MG63 (cell line): ENCODE measurements at places on chromosomes 3 and 15. TPM values are rescaled to one million over a fixed set of nuclear protein-coding genes. Genes with fewer than 3 reads are reported as not detected.

Gene SUSD5
- 4.2 and 5.4 TPM in 2 replicates for total RNA-seq

GRCh38 chr3:62084558-62084957 is 288.8 kb downstream of the FEZF2 start:
- DNase-seq, result no peak

Gene THUMPD3
- 31.3 and 101 TPM in 2 replicates for total RNA-seq

Gene FOXB1
- not detected in 2 replicates for total RNA-seq

DNA sequence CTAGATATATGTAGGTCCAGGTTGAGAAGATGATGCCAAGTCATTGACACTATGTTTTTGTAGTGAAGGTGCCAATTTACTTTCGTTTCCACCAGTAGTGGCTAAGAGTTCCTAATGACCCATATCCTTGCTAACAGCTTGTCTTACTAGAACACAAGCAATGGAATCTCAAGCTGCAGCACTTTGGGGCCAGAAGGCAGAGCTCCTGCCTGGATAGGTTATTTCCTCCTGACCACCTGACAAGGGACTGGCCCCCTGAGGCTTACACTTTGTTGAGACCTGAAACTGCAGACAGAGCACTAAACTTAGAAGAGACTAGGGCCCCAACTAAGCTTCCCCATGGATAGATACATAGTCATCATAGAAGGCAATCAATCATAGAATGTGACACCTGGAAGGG is 11.7 kb downstream of the ONECUT1 start:
- no peak for DNase-seq

GRCh38 chr3:154898443-154898842 is 181.7 kb upstream of the MME start:
- no peak for DNase-seq

Gene SPSB4
- total RNA-seq, result 0.23 and 1.2 TPM in 2 replicates

DNA sequence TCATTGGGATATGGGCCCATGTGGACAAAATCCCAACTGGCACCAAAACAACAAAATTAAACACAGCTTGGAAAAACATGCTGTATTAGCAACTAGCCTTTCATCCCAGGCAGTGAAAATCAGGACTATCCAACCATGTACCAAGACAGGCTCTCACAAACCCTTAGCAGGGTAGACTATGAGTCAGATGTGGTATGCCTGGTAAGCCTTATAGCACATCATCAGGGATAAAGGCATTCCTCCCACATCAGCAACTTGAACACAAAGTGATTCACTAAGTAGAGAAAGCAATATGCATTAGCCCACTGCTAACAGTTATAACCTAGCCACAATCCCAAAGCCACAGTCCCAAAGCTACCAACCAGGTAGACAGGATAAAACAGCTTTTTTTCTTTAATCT is 8.0 kb downstream of the CEP152 start:
- peak; percentile 57 for DNase-seq

DNA sequence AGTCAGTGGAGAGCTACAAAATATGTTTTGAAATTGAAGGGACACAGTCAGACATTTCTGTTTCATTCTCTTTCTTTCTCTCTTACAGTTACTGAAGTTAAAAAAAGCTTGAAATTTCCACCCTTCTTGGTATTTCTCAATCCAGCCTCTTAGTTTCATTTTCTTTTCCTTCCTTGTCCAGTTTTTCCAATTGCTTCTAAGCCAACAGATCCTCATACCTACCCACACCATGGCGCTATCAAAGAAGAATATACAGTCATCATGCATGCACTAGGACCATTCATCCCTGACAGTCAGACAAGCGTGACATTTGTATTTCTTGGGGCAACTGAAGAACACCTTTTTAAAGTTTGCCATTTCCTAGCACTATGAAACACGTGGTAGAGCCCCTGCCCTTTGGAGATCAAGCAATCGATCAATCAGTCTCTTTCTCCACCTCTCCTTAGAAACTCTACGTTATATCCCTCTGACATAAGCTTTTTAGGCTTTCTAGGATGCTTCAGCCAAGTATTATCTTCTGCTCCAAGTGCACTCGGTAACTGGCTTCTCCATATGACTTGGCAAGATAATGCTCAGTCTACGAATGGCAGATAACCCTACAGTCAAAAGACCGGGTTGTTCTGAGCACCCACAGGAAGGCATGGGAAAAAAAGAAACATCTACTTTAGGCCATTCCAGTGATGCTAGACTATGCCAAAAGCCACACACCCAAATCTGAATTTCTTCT is 65.4 kb downstream of the FBN1 start:
- DNase-seq, result no peak

DNA sequence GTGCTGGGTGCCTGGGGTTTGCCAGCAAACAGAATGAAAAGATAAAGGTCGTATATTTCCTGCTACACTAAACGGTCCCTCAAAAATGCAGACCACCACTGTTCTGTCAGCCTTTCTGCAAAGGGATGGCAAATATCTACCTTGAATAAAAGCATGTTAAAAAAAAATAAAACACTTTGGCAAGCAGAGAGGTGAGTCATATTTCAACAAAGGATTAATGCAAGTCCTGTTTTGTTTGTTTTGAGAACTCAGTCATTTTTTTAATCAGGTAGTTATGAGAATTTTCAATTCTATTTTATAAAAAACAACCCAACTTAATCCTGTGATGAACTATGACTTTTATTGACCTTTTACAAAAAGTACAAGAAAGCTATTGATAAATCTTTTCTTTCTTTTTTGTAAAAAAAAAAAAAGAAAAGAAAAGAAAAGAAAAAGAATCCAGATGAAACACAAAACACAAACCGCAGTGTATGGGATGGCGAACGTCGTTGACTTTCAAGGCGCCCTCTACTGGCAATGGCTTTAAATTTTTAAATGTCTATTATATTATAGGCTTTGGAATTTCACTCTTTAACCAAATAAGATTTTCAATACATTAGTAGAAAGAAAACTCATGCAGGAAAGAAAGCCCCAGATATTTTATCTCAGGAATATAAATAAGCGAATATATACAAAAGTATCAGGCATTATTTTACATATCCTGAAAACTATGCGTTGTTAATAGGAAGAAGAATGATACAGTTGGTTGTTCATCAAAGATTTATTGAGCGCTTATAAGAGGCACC is 87.8 kb downstream of the NCEH1 start:
- peak; percentile 39 for DNase-seq

- no peak for DNase-seq
These were observed 546.8 kb upstream of the EPHA6 start for GRCh38 chr3:96267577-96267976.

DNA sequence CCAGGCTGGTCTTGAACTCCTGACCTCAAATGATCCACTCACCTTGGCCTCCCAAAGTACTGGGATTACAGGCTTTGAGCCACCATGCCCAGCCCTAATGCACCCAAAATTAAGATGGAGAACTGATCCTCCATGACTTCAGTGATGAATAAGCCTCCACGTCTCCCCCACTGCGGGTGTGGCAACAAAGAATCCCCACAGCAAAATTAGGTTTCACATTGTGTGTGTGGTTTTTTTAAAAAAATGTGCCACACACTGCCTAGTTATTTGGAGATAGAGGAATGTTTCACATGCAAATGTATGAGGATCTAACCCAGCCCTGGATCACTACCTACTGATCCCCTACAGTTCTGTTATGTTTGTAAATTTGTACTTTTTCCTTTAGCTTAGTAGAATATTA is 17.3 kb downstream of the HDAC11 start:
- no peak for DNase-seq

GRCh38 chr3:155302891-155303290 is 9.4 kb upstream of the STRIT1 start:
- no peak for DNase-seq

DNA sequence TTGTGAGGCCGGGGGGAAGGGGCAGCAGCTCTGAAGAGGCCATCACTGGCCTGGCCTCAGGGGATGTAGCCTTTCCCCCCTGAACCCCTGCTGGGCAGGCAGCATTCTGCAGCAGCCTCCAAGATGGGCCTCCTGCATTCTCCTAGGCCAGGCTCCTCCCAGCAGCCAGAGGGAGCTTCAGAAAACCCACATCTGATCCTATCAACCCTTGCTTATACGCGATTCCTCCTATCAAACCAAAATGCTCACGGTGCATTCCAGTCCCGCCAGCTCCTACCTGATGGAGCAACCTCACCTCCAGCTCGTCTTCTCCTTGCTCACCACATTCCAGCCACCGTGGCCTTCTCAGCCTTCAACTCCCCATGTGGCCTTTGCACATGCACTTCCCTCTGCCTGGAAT is 85.7 kb downstream of the MEGF11 start:
- no peak for DNase-seq

- no peak for DNase-seq
These were observed 215.5 kb upstream of the RORA start for GRCh38 chr15:61444585-61444984.

- DNase-seq, result no peak
These were observed 622.1 kb downstream of the IGSF11 start for GRCh38 chr3:118412503-118412902.

- DNase-seq, result no peak
These were observed 146.3 kb downstream of the FMN1 start for GRCh38 chr15:33048255-33048654.

DNA sequence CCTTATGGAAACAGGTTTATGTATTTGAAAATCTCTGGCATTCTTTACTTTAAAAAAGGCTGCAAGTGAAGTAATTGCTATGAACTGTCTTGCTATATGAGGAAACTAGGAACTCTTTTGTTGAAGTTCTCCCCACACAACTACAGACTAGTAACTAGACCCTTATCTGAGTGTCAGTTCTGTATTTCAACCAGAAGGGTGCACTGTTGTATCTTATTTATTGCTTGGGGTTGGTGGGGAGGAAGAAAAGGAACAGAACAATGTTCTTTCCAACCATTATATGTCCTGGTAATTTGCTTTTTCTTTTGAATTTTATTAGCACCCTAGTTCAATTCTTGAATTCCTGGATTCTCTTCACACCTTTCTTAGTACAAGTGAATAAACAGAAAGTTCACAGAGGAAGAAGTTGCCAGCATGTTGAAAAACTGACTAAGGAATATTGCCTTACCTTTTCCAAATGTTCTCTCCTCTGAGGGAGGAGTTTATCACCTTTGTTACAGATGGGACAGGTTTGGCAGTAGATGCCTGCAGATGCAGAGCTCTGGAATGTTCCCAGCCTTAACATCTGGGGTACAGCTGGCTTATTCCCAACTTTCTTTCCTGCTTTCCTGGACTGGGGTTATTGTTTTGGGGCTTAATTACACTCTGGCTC is 162.4 kb upstream of the CFAP20DC start:
- DNase-seq, result no peak

DNA sequence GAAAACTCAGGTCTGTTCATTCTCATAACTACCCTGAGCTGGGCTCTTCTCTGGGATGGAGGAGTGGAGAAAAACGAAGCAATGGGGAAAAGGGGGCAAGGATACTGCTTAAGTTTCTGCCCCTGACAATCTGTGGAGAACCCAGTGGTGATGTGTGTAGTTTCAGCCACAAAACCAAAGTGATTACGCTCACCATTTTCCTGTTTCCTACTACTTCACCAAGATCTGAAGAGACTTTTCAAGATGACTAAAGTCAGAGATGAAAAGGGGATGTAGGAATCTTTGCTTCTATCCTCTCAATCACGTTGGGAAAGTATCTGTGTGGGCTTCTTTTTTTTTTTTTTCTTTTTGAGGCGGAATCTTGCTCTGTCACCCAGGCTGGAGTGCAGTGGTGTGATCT is 8.3 kb upstream of the UBE2E1 start:
- DNase-seq, result no peak

Gene GHSR
- not detected in 2 replicates for total RNA-seq

- no peak for DNase-seq
These were observed 15.4 kb upstream of the OXTR start for GRCh38 chr3:8784676-8785435.
